Fibroblast of skin of left quadriceps (primary cell): ENCODE measurements at places on chromosomes 13 and 19.
A peak's percentile ranks its signal among the peaks of the same experiment; 100 is the strongest.

DNA sequence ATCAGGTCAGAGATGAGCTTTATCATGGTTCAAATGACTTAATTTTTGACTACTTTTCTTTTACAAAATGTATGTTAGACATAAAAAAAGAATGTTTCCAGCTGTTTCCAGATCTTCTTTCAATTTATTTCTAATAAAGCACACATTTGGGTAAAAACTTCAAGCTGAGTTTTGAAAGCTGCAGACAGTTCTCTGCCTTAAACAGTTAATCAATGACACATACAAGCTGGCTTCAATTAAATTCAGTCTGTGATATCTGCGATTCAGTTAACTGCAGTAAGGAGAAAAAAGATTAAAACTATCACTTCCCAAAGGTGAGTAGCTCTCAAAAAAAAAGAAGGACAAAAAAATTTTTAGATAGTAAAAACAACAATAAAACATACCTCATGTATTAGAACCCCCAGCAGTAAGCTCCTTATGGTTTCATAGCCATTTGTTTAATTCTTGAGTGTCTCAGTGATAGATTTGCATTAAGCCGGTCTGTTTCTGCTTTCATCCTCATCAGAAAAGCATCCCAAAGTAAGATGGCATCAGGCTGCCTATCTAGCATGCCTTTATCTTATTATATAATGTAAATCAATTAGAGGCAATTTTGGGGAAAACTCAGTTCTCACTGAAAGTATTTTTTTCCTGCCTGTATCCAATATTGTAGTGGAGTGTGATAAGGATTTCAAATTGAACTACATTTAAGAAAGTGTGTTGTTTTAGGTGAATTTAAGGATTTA, 81.8 kb upstream of the STARD13 start:
- DNase-seq: peak; percentile 45

- no peak for DNase-seq
Measured at GRCh38 chr13:32265726-32266125, 49.4 kb downstream of the ZAR1L start.

DNA sequence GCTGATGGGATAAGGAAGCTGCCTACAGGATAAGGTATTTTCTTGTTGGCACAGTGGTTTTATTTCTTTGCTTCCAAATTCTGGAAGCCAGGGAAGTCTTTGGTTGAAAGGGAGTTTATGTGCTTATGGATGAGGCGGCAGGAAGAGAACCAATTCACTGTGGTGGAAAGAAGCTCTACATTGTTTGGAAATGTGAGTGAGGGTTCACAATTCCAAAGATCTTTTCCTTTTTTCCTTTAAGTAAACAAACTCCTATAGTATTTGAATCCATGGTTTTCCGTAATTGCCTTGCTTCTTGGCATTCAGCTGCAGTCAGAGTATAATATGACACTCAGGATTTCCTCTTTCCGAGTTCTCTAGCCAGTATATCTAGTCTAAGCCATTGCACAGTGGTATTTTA, 86.2 kb downstream of the TEX29 start:
- no peak for DNase-seq

- DNase-seq: no peak
Measured at GRCh38 chr13:106238690-106239089, 296.8 kb downstream of the EFNB2 start.

DNA sequence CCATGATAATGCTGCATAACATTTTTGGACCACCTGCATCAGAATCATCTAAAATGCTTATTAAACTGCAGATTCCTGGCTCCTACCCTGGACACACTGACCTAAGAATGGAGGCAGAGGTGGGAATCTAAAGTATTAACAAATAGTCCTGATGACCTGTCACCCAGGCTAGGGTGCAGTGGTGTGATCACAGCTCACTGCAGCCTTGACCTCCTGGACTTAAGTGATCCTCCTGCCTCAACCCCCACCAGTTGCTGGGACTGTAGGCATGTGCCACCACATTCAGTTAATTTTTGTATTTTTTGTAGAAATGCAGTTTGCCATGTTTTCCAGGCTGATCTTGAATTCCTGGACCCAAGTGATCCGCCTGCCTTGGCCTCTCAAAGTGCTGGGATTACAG, 43.3 kb downstream of the LMO7 start:
- DNase-seq: no peak

GRCh38 chr19:57978586-57979289, 4.4 kb upstream of the C19orf18 start:
- no peak for DNase-seq

- DNase-seq: no peak
Measured at GRCh38 chr19:9941231-9941630, 4.9 kb upstream of the OLFM2 start.

DNA sequence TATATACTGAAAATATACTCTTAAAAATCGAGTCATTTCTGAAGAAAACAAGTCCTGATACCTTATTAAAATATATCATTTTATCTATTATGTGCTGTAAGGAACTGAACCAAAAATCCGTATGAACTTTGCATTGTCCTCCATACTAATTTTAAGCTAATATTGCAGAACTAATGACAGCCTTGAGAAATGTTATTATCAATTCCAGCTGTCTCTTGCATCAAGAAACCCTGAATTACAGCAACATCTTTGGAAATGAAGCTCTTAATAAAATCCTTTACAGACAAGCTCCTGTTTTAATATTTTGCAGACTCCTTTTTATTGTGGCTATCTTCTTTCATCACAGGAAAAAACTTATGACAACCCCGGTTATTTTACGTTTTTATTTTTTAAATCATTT, 1335.3 kb downstream of the EFNB2 start:
- DNase-seq: no peak

DNA sequence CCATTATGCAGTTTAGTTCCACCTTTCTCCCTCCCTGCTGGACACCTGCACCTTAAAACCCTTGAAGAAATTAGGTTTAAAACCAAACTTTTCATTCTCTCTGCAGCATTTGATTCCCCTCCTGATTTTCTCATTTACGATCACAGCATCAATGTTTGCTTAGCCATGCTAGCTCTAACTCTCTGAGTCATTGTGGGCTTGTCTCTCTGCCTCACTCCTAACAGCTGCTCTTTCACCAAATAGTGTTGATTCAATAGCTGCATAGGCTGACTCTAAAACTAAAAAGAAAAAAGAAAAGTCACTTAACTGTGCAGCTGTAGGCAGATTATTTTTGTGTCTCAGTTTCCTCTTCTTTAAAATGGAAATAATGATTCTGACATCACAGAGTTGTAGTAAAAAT, 1124.9 kb downstream of the DIAPH3 start:
- peak; percentile 1 for DNase-seq

GRCh38 chr13:35978607-35979316, 152.4 kb downstream of the DCLK1 start:
- no peak for DNase-seq

GRCh38 chr19:31356587-31357314, 7.5 kb upstream of the TSHZ3 start:
- no peak for DNase-seq

DNA sequence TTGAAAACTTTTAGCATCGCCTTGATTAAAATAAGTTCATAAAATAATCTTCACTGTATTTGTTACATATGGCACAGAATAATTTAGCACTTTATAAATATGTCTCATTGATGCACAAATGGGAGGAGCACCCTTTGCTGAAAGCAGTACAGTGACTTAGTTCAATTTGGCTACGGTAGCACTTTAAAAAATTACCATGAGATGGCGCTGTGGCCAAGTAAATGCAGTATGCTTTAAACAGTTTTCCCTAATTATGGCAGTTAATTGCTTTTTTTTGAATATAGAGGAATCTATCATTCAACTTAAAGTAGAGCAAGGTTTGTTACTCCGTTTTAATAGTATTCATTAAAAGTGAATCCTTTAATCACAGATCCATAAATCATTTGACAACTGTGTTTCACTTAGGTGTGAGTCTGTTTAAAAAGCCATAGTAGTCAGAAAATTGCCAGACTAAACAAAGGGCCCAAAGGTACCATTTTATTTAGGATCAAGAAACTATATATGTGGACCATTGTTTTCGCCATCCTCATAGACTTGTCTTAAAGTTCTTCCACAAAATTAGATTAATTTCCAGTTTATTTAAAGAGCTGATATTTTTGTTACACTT, 34.7 kb upstream of the ESD start:
- DNase-seq: peak; percentile 33

GRCh38 chr19:16470541-16470910, 1.2 kb downstream of the EPS15L1 start:
- DNase-seq: no peak

DNA sequence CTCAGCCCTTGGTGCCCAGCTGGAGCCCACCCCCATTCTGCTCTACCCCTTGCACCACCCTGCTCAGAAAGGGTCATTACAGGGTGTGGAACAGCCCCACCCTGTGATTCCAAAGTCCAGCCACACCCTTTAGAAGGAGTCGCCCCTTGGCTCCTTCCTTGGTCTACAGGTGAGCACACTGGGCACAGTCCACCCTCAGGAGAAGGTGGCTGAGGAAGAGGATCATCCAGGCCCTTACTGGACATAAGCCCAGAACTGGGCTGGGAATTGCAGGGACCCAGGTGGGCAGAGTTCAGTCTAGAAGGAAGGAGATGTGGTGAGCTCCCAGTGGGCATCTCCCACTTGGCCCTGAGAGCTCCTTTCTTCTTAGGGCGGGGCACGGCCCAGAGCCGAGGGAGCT, 8.6 kb downstream of the SLC46A3 start:
- no peak for DNase-seq

GRCh38 chr13:45490068-45490467, 25.3 kb downstream of the COG3 start:
- DNase-seq: no peak

DNA sequence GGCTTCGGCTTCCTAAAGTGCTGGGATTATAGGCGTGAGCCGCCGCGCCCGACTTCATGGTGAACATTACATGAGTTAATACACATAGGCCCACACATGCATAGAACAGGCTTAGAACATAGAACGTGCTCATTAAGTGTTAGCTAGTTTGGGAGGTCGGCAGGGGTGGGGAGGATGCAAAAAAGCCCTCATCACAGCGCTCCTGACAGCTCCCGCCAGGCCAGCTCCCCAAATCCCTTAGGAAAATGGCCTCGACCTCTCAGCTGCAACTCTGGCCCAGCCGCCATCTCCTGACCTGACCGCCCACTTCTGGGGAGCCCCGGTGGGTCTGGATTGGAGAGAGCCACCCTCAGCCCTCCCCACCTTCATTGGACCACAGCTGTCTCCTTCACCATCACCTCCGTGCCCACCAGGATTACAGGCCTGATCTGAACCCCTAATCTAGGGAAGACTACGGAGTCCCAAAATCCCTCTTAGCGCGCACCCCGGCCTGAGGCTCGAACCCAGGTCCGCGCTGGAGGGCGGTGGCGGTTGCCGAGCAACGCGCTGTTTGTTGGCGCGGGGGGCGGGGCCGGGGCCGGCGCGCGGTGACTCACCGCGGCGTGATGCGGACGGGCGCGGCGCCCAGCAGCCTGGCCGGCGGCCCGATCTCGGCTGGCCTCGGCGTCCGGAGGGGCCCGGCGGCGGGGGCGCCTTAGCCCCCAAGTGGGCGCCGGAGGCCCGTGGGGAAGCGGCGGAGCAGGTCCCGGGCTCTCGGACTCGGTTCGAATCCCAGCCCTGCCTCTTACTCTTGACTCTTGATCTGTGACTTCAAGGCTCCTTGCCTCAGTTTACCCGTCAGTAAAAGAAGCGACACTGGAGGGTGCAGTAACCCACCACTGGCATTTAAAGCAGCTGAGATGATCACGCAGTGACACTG, 26.7 kb upstream of the NANOS3 start:
- DNase-seq: peak; percentile 48

- DNase-seq: no peak
Measured at GRCh38 chr13:32895296-32895695, 120.9 kb upstream of the KL start.

- no peak for DNase-seq
Measured at GRCh38 chr19:51387924-51388389, at the start of gene LIM2. TSS of gene LIM2 (minus strand) at chr19:51387974. CDS start at chr19:51387443, 531 bp downstream.

DNA sequence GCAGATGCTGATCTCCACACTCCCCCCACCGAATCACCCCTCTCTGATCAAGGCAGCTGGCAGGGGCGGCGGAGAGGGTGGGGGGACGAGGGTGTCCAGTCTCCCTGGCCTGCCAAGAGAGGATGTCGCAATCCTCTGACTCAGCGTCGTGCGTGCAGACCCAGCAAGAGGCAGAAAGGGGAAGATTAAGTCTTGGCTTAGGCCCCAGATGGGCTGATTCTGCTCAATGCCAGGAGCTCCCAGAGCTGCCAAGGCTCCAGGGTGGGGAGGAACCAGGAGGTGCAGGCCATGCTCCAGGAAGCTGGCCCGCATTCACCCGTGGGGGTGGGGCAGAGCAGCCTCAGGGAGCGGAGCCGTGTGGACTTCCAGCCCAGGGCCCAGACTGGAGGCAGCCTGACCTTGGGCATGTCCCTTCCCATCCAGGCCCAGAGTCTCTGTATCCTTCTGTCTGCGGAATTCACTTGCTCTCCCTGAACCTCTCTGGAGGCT, 6.6 kb upstream of the BCL3 start:
- peak; percentile 99 for DNase-seq

DNA sequence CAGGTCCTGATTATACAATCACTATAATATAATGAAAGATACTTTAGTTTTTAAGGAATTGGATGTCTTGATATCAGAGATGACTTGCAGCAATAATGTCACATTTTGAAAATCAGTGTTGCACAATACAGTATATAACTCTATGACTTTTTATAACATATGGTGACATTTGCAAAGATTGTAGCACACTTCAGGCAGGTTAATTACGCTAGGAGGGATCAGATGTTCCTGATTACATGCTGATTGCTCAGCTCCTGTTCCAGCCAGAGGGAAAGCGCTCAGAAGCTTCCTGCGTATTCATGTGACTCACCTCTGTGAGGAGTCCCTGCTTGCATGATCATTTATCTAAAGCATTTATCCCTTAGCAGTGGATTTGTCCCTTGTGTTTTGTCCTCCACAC, 265.6 kb downstream of the GPC5 start:
- no peak for DNase-seq

DNA sequence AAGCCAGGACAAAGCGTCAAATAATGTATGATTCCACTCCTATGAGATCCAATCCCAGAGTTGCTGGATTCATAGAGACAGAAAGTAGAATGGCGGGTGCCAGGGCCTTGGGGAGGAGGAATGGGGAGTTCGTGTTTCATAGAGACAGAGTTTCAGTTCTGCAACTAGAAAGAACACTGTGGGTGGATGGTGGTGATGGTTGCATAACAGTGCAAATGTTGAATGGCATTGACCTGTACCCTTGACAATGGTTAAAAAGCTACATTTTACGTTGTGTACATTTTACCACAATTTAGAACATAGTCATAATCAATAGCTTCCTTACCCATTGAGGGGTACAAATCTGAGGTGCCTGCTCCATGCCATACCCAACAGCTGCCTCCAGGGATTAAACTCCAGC, 33.4 kb downstream of the MBD3L2B start:
- no peak for DNase-seq

GRCh38 chr19:15863272-15863671, 34.6 kb downstream of the CYP4F2 start:
- DNase-seq: no peak

DNA sequence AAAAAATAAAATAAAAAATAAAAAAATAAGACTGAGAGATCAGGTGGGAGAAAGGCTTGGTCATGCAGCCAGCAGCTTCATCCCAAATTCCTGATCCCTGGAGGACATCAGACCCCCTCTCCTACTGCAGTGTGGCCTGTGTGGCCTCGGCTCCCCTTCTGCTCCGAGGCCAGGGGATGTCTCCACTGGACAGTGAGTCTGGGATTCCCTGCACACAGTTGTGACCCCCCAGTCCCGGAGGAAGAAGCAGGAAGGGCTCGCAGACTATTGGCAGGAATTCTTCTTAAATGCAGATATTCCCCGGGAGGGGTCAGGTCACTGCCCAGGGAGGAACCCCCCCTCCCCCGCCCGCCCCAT, 41.9 kb downstream of the ZNF627 start:
- DNase-seq: no peak

- no peak for DNase-seq
Measured at GRCh38 chr13:97140611-97141010, 81.5 kb upstream of the MBNL2 start.
